T-helper 9 cell (primary cell): ENCODE measurements at places on chromosomes 11 and 22.

GRCh38 chr11:26963764-26964163 is 30.1 kb upstream of the FIBIN start:
- DNase-seq: no peak

DNA sequence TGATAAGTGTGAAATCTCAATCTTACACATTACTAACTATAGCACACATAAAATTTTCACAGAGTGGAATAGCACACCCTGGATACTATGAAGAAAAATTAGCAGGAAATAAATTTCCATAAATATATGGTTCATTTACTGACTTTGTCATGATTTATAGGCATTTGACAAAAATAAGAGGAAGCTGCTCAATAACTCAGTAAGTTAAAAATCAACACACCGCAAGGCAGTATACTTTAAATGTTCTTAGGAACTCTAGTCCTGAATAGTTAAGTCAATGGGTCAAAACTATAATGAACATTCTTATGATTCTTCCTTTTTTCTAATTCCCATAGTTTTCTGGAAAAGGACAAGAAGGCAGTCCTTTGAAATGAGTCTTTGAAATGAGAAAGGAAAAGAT is 1557.8 kb upstream of the RAG2 start:
- no peak for DNase-seq

- DNase-seq: no peak
Observed at GRCh38 chr22:33844273-33844672, 76.0 kb downstream of the LARGE1 start.

GRCh38 chr22:28817919-28818859 is 17.8 kb upstream of the XBP1 start:
- no peak for DNase-seq

GRCh38 chr22:38465673-38466490 is 2.0 kb upstream of the KDELR3 start:
- no peak for DNase-seq

DNA sequence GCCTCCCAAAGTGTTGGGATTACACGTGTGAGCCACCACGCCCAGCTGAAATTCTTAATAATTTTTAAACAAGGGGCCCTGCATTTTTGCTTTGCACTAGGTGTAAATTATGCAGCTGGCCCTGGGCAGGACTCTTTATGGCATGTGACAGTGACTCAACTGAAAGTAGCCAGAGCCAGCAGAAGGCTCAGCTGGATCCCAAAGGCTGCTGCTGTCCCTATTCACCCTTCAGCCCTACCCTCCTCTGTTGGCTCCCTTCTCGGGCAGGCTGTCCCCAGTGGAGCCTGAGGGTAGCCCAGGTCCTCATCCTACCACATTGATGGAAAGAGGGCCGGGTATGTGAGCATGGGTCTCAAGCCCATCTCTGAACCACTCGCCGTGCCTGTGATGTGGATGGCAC is 45.6 kb downstream of the CD82 start:
- no peak for DNase-seq

- no peak for DNase-seq
Observed at GRCh38 chr11:120401506-120401905, 65.3 kb downstream of the ARHGEF12 start.

DNA sequence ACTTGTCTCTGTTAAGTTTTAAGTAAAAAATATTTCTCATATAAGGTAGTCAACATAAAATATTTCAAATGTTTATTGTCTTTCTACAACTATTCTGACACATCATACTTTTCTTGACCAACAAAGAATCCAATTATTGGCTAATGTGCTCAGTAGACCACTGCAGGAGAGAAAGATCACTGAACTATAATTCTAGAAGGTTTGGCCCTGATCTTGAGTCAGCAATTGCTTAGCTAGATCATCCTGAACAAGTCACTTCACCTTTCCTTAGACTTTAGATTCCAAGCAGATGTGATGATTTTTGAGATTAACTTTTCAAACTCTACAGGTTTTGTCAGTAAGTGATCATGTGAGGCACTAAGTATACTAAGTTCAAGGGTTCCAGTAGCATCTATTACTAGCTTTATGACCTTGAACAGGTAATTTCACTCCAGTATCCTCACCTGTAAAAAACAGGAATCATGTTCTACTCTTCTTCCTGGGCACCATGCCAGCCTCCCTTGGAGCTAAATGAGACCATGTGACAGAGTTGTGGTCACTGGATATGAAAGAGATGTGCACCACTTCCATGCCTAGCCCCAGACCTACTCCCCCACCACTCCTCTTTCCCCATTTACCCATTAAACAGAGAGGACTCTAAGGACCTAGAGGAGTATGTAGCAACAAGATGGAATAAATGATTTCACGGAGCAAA is 17.3 kb downstream of the PGM2L1 start:
- DNase-seq: no peak

GRCh38 chr11:73270855-73271477 is 1.2 kb upstream of the P2RY6 start:
- DNase-seq: no peak

DNA sequence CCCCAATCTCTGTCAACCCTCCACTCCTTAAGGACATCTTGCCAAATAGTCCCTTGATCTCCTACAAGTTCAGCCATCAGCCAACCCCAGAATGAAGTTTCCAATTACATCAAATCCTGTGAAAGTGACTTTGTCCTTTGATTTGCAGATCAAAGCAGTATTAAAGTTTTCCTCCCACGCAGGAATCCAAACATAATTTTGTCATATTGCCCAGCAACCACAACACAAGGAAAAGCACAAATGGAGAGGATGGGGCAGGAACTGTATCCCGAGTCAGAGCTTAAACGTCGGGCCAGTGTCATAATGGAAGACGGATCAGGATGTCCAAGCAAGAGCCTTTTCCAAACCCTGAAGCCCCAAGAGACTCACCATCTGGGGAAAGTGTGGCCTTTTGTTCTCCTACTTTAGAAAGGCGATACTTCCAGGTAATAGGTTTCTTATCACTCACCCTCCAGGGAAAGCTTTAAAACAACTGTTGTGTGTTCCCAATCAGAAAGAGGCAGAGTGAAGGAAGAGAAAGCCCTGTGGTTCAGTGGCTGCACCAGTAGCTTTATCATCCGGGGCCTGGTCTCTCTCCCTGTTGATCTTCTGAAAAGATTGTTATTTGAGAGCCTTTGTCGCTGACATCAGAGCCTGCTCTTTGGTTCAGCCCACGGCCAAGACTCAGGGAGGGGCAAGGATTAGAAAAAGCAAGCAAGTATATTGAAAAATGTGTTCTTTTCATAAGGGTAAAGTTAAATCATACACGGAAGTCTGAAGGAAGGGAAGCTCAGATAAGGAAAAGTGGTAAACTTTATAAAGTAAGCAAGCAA is 41.7 kb downstream of the EXPH5 start:
- no peak for DNase-seq

- no peak for DNase-seq
Observed at GRCh38 chr11:83151274-83151977, 5.5 kb upstream of the PCF11 start.

DNA sequence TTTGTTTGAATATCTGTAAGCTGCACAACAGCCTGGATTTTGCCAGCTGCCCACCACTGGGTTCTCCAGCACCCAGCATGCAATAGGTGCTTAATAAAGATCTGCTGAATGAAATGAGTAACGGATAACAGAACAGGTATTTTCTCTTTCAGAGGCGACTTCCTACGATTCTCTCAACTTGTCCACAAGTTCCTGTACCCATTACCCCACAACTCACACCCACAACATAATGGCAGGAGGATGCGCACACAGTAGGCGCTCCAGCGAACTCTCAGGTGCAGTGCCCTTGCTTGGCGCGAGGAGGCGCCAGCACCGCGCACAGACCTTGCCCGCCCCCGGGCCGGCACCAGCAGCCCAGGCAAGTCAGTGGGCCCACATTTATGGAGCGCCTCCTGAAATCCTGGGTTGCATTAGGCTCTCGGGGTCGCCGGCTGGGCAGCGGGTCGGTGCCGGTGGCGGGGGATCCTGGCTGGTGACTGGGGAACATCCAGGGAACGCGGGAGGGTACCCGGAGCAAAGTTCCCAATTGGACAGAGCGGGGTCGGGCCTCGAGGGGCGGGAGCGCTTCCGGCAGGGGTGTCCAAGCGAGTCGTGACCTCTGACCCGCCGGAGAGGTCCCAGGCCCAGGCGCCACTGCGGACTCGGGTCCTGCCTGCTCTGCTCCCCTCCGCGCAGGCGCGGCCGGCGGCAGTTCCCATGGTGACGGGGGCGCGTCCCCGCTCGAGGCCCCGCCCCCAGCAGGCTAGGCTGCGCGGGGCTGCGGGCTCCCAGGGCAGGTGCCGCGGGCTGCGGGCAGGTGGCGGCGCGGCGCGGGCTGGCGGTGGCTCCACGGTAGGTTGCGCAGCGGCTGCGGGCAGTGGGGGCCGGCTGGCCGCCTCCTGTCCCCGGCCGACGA is at the start of gene KIAA1671:
Gene KIAA1671 (plus strand): TSS at position 775 of the 895 bp plus-strand sequence. CDS start 75,284 bp downstream, outside the sequence.
- peak; percentile 78 for DNase-seq

GRCh38 chr11:12377106-12377823 is at the start of gene PARVA:
TSS of gene PARVA (plus strand) at chr11:12377571. CDS start at chr11:12377648, 77 bp downstream.
- no peak for DNase-seq

DNA sequence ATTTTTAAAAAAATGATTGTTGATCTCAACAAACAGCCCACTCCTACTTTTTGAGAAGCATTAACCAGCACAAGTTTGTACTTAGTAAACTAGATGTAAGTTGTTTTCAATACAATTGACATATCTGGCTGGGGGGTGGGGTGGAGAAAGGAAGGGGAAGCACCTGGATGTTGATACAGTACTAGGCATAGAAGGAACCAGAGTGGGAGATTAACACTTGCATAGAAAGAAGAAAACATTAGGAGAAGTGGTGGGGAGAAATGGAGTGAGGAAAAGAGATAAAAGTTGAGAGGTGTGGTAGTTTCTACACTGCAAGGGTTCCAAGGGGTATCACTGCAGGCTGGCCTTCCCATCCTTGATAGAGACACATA is 10.6 kb upstream of the GAB2 start:
- DNase-seq: no peak

DNA sequence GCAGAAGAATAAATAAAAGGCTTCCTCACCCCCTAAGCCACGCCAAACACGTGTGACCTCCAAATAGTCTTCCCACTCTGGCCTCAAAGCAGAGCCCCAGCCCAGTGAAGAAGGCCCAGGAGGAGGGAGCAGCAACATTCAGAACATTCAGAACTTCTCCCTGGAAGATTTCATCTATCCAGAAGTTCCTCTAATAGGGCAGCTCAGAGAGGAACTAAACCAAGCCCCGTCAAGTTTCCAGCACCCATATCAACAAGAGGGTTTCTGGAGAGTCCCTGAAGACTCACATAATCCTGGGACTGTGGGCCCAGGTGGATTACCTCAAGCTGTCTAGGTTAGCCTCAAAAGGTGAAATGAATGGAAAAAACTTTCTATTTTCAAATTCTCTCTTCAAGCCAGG is 39.4 kb downstream of the PC start:
- DNase-seq: no peak

DNA sequence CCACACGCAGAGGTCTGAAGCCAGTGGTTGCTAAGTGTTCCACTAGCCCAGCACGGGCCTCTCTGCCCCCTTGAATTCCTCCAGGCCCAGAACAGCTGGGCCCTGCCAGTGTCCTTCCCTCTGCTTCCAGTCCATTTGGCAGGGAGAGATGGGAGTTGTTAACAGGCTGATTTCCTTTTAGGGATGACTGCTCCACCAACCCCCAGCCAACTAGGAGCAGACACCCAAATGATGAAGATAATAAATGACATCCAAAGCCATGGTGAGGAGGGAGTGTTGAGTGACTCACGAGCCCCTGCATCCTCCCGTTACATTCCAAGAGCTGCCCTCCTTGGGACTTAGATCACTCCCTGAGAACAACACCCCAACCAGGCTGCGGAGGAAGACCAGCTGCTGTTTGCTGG is 20.6 kb downstream of the PARVA start:
- no peak for DNase-seq

- no peak for DNase-seq
Observed at GRCh38 chr22:44242946-44243724, 62.4 kb downstream of the PARVG start.

DNA sequence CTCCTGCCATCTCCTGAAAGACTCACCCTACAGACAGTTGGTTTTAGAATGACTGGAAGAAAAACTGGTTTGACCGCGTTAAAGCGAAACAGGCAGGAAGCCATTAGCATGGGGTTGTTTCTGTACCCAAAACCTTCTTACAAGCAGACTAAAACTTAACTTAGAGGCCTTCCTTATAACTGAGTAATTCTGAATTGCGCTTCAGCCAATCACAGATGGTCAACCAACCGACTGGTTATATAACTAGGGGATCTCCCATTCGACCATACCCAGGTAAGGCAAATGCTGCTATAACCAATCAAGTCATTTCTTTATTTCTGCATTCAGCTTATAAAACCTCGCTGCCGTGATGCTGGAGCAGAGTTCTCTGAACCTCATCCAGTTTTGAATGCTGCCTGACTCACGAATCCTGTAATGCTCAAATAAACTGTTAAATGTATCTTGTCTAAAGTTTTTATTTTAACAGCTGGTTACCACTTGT is 87.8 kb upstream of the DRD2 start:
- DNase-seq: no peak

GRCh38 chr11:3345736-3346135 is 33.2 kb downstream of the ZNF195 start:
- DNase-seq: no peak

- no peak for DNase-seq
Observed at GRCh38 chr22:39546889-39547586, 14.5 kb upstream of the RPS19BP1 start.

GRCh38 chr11:5137014-5137413 is 1.1 kb downstream of the OR52A5 start:
- no peak for DNase-seq

- no peak for DNase-seq
Observed at GRCh38 chr11:113894421-113894996, 10.1 kb upstream of the HTR3B start.

GRCh38 chr11:76629853-76630599 is 40.5 kb downstream of the LRRC32 start:
- DNase-seq: no peak

DNA sequence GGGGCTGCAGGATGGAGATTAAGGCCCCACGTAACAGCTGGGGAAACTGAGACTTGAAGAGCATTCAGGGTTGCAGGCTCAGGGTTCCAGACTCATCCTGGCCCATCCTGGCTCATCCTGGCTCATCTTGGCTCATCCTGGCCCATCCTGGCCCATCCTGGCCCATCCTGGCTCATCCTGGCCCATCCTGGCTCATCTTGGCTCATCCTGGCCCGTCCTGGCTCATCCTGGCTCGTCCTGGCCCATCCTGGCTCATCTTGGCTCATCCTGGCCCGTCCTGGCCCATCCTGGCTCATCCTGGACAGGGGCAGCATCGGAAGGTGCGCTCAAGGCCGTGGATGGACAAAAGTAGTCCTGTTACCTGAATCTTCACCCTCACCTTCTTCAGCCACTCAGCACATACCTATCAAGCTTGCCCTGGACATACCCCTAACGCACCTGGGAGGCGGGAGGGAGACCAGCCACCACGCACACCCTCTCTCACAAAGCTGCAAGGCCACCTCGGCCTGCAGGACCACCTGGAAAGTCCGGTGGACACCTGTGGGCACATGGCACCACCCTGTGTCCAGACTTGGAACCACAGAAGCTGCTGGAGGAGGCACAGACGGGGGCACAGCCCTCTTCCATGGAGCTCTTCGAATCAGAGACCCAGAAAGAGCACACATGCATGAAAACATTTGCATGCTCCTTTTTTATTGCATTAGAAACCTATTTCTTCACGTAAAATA is 20.3 kb upstream of the NLRP6 start:
- DNase-seq: no peak
